ENCODE measurements at places on chromosomes 4 and X. TPM values are rescaled to one million over a fixed set of nuclear protein-coding genes. Genes with fewer than 3 reads are reported as not detected.

SHROOM2 gene
- total RNA-seq: 5.8 TPM

REST gene
- total RNA-seq: 49.1 TPM

CHST7 gene
- 5.9 TPM for total RNA-seq

MAGEA12 gene
- total RNA-seq: not detected

FAM47A gene
- not detected for total RNA-seq

RAB9B gene
- total RNA-seq: 33.6 TPM

DGAT2L6 gene
- total RNA-seq: not detected

INPP4B gene
- total RNA-seq: 53.9 TPM

SLC26A1 gene
- total RNA-seq: 0.05 TPM

ZNF630 gene
- total RNA-seq: 9.5 TPM

CFP gene
- total RNA-seq: 0.79 TPM

TMPRSS11D gene
- total RNA-seq: not detected

MAGEA2 gene
- not detected for total RNA-seq

MGARP gene
- total RNA-seq: 1.1 TPM

SCD5 gene
- 23.3 TPM for total RNA-seq

KLHL34 gene
- not detected for total RNA-seq

PRKX gene
- 8.3 TPM for total RNA-seq

SPACA5B gene
- not detected for total RNA-seq

GALNT7 gene
- 48.6 TPM for total RNA-seq

DGKK gene
- total RNA-seq: 0.53 TPM

HPSE gene
- 0.90 TPM for total RNA-seq

NEUROG2 gene
- total RNA-seq: not detected

AVPR2 gene
- 0.53 TPM for total RNA-seq

ADH1A gene
- total RNA-seq: not detected

XKRX gene
- 0.63 TPM for total RNA-seq

CT45A1 gene
- not detected for total RNA-seq

ANXA3 gene
- total RNA-seq: 29.1 TPM

HMX1 gene
- total RNA-seq: 0.26 TPM

PITX2 gene
- 30.4 TPM for total RNA-seq

NHS gene
- total RNA-seq: 7.8 TPM

CT45A3 gene
- not detected for total RNA-seq

ARHGEF38 gene
- total RNA-seq: 0.69 TPM

HELT gene
- not detected for total RNA-seq

CSTF2 gene
- total RNA-seq: 10.4 TPM

DACH2 gene
- 3.9 TPM for total RNA-seq

CDKL5 gene
- total RNA-seq: 17.7 TPM

RTL3 gene
- total RNA-seq: 0.95 TPM

GPR143 gene
- 0.79 TPM for total RNA-seq

HSFX4 gene
- total RNA-seq: not detected

GASK1B gene
- 155 TPM for total RNA-seq

NR3C2 gene
- 19.1 TPM for total RNA-seq

CPE gene
- 242 TPM for total RNA-seq

NAA11 gene
- total RNA-seq: not detected

ERAS gene
- total RNA-seq: not detected

CCKAR gene
- 0.26 TPM for total RNA-seq

GABRB1 gene
- 0.79 TPM for total RNA-seq
